Fibroblast of upper back skin (primary cell): ENCODE measurements at places on chromosomes 12 and 14.

DNA sequence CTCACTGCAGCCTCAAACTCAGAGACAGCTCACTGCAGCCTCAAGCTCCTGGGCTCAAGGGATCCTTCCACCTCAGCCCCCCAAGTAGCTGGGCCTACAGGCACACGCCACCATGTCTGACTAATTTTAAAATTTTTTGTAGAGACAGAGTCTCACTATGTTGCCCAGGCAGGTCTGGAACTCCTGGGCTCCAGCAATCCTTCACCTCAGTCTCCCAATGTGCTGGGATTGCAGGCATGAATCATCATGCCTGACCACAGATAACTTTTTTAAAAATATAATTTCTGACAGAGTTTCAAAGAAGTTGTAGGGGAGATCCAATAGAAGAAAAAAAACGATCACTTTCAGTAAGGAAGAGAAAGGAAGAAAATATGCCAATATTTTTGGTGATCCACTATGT lies 189.7 kb upstream of the CDKN3 start:
- peak; percentile 67 for DNase-seq

DNA sequence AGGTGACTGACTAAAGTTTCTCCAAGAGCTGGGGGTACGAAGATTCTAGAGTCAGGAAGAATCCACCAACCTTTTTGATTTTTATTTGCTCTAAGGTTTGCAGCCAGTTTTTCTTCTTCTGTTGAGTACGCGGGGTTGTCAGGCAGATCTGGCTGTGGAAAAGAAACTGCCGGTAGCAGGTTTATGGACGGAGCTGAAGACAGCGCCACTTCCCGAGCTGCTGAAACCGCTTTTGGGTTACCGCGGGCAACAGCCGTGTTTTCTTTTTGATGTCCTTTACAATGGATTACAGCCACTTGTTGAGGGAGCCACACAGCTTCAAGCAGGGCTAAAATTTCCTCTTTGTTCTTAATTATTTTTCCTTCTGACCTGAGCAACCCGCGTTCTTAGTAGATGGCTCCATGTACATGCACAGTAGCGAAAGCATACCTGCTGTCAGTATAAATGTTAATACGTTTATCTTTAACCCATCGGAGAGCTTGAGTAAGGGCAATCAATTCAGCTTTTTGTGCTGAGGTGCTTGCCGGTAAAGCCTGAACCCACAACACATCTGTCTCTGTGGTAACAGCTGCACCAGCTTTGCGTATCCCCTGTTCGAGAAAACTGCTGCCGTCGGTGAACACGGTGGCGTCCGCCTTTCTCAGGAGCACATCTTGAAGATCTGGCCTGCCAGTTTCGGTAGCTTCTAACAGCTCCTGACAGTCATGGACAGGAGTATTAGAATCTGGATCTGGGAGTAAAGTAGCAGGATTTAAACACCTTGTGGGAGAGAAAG lies 674.3 kb downstream of the TMEM121 start:
- no peak for DNase-seq

DNA sequence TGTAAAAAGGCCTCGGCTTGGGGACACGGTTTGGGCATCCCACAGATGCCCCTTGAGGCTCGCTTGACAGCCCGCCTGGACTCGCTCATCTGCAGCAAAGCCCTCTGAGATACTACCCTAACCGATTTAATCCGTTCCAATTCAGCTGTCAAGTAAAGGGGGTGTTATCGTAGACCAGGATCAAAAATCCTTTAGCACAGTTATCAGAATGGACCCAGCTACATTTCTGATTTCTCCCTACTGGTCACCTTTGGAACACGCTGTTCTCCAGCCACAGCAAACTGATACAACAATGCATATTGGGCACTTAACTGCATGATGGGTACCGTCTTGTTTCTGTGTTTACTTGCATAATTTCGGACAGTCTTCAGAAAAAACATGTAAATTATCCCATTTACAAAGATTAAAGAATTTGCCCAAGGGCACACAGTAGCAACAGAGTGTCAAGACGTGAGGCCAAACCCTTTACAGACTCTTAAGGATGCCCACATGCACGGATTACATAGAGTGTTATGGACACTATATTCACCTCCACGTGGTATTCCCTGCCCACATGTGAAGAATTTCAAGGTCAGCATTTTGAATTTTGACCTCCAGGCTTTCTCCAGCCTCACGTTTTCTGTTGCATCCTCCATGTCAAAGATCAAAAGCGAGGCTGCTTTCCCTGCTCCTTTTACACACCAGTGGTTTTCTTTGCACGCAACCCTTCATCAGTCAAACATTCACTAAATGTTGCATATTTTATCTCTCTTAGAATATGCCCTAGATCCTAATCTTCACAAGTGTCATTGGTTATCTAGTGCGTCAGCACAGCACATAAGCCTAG lies 3.2 kb upstream of the DUSP6 start:
- DNase-seq, result no peak

DNA sequence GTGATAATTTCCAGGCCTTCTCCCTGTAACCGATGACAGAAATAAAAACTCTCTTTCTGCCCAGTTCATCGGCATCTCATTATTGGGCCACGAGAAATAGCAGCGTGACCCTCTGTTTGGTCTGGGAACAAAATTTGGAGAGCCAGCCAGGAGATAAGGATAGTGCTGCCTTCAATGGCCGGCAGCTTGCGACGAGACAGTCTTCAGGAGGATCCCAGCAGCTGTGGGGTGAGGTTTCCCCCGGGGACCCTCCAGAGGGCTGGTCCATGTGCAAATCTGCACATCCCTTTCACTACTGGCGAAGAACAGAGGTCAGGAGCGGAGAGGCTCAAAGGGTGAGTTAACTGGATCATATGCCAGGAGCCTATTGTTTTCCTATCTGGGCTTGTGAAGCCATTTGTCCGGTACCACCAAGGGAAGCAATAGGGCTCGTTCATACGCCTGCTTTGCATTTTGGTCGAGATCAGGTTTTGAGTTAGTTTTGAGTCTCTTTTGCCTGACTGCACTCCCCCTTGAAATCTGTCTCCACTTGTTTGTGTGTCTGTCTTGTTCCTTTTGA lies 4.8 kb downstream of the SLC39A2 start:
- no peak for DNase-seq

DNA sequence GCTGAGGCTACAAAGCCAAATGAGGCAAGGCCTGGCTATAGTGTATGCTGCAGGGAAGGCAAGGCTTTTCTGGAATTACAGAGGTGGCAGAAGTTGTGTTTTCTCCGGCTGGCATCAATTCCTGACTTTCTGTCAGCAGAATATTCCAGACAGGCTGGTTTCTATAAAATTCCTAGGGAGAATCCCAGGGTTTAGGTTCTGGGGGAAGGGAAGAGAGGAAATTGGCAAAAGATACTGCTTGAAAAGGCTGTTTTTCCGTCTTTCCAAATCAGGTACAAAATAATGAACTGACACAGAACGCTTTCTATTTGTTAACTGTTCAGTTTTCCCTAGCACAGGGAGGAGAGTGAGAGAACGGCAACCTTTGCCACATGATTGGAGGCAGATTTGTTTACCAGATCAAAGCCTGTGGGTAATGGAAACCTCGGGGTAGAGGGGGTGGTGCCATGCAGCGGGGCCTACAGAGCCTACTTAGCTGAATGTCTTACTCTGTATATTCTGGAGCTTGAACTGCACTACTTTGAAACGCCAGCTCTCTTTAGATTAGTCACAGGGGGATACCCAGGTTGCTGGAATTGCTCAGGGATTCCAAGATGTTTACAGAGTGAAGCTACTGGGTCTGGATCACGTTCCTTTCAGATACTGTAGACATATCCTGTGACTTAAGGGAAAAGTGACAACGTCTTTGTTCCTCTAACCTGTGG lies 65.8 kb upstream of the DACT1 start:
- DNase-seq, result peak; percentile 68

DNA sequence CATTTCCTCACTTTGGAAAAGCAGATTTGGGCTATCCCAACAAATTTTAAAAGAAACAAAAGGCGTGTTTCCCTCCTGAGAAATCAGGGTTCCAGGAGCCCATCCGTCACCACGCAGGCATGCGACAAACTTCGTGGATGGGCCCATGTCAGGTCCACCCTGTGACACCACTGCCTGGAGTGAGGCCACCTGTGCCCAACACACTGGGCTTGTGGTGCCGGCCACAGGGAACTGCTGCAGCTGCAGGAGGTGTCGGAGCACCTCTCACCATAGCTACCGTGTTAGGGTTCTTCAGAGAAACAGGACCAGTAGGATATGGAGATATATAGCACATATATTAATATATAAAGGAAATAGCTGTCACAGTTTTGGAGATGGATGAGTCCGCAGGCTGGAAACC lies 53.0 kb upstream of the BCL11B start:
- no peak for DNase-seq

DNA sequence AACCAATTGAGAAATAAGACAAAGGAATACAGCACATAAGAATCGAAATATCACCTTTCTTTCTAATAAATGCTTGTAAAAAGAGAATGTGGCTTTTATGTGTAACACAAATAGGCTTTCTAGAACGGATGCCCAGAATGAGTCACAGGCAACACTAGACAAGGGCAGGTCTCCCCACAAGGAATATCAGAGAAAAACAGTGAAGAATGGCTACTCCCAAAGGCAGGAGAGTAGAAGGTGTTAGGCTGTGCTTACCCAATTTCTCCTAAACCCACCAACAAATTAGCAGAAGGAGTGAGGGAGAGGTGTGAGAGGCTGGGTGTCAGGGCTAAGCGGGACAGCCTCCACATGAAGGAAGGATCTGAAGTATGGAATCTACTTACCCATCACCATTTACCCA lies 55.2 kb downstream of the GALNT4 start:
- DNase-seq, result peak; percentile 34
